NCI-H1694 (cell line): ENCODE measurements at places on chromosomes 6 and 20.

DNA sequence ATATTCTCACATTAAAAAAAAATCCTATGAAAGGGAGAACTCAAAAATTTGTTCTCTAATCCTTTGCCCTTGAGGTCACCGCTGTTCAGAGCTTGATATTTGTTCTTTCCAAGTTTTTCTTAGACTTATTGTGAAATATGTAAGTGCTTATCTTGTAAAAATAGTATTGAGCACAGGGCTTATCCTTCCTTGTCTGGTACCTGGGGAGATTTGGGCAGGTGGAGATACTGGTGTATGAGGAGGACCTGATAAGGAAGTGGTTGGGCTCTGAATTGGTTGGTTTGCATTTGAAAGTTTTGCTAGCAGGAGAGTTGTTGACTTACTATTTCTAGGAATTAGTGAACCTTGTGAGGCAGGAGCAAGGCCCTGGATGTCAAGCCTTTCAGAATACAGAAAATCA lies 28.9 kb upstream of the ANKEF1 start:
- no peak for DNase-seq

DNA sequence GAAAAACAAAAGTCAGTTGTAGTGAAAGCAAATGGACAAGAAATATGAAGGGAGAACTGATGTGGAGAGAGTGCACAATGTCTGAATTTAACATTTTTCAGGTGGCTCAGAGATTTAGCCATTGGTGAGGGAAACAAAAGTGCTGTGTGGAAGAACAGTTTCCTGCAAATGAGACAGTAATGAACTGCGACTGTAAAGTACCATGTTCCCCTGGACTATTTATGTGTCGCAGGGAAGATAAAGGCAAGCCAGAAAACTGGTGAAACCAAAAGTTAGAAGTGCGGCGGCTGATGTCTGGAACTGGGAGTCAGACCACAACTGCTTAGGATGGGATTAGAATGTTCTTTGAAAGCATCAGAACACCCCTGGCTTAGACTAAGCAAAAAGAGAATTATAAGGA lies 905.1 kb upstream of the MAN1A1 start:
- DNase-seq, result no peak

- peak; percentile 93 for DNase-seq
Observed at GRCh38 chr20:49381558-49382493, 100.6 kb downstream of the KCNB1 start.

DNA sequence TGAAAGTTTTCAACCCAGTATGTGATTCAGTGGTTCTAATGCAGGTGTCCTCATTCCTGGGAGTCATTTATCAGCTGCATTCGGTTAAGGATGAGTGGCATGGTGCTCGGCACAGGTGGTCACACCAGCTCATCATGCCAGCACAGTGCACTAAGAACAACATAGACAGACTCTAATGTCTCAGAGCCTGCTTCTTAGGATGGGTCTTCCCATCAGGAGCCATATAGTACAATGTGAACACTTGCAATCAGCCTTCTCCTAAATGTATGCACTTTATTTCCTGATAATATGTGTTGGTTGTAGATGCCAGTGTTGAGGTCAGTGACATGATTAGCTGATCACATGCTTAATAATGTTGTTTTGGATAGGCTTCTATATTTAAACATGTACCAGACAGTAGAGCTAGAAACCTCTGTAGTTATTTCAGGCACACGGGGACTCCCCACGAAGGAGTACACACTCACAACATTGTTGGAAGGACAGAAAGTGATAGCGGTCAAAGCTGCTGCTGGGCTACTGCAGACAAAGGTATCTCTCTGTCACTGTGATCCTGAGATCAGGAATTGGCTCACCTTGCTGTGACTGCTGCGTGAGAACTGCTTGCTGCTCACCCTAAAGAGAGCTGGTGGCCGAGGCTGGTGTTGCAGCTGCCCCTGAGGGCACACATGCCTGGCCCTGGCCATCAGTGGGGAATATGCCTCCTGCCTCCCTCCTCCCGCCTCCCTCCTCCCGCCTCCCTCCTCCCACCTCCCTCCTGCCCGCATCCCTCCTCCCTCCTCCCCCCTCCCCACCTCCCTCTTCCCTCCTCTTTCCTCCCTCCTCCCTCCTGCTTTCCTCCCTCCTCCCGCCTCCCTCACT lies 195.4 kb downstream of the SMOC2 start:
- no peak for DNase-seq

DNA sequence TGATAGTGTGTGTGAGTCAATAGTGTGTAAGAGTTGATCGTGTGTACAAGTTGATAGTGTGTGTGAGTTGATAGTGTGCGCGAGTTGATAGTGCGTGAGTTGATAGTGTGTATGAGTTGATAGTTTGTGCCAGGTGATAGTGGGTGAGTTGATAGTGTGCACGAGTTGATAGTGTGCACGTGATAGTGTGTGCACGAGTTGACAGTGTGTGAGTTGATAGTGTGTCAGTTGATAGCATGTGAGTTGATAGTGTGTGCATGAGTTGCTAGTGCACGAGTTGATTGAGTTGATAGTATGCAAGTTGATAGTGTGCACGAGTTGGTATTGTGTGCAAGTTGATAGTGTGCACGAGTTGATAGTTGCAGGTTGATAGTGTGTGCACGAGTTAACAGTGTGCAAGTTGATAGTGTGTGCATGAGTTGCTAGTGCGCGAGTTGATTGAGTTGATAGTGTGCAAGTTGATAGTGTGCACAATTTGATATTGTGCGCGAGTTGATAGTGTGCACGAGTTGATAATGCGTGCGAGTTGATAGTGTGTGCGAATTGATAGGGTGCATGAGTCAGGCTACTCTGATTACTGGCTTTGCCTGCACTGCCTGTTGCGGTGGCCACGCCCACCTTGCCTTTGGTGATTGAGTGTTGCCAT lies 35.8 kb upstream of the IYD start:
- no peak for DNase-seq

DNA sequence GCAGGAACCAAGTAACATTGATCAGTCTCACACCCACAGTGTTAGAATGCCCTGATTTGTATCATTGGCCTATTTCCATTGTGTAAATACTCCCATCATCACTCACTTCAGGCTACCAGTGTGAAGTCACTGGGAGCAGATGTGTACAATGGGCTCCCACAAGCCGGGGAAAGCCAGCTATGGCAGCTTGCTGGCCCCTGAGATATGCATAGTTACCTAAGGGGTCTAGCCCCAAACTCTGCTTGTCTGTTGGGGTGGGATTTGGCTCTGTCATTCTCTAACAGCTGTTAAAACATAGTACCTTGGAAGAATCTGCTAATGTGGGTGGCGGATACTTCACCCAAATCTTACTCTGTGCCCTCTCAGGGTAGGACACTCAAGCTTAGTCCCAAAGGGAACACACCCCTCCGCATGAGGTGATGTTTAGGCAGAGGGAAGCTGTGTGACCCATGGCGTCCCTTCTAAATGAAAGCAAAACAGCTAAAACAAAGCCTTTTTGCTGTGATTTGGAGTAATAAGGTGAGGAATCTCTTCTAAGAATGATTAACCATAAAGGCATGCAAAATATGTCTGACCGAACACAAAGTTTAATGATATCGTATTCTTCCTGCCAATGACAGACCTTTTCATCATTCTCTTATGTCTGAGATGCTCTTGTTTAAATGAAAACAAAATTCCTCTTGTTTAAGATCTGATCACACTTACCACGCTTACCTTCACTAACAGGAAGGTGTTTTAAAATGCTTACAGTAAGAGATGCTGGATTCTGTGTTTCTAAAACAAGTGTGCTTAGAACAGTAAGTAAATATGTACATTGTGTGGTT lies 45.9 kb upstream of the PXDC1 start:
- no peak for DNase-seq

- no peak for DNase-seq
Observed at GRCh38 chr6:11761744-11762620, 16.6 kb downstream of the ADTRP start.

DNA sequence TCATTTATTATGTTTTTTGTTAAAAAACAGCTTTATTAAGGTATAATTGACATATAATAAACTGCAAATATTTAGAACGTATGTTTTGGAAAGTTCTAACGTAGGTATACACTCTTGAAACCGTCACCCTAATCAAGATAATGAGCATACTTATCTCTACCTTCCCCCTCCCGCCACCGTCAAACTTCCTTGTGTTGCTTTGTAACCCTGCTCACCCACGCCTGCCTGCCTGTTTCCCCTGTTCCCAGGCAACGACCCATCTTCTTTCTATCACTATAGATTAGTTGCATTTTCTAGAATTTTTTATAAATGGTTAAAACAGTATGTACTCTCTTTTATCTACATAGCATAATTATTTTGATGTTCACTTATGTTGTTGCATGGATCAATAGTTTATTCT lies 33.5 kb upstream of the GCLC start:
- DNase-seq, result no peak

DNA sequence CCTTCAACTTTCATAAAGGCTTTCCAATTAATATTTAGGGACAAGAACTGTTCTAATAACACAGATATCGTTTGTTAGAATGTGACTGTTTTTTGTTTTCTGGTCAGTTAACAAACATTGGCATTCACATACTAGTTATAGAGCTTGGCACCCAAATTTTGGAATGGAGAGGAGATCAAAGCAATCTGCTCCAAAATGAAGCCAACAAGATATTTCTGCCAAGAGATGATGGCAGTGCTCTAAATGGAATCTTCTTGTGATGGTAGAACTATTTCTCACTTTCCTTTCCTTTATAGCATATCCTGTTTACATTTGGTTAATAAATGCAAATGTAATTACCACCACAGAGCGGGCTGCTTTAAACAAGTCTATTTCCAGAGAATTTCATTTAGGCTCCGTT lies 208.3 kb upstream of the RIMS1 start:
- no peak for DNase-seq

DNA sequence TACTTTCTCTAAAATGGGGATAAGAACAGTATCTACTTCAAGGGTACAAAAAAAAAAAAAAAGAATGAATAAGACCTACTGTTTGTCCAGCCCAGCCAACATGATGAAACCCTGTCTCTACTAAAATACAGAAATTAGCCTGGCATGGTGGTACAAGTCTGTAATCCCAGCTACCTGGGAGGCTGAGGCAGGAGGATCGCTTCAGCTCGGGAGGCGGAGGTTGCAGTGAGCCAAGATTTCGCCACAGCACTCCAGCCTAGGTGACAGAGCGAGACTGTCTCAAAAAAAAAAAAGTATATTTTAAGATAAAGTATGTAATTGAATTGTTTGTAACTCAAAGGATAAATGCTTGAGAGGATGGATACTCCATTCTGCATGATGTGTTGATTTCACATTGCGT lies 2.0 kb downstream of the BLTP3A start:
- DNase-seq, result no peak

GRCh38 chr20:21302664-21303060 lies 469 bp upstream of the XRN2 start:
- DNase-seq, result no peak

- no peak for DNase-seq
Observed at GRCh38 chr6:149342525-149342924, 25.0 kb downstream of the TAB2 start.

DNA sequence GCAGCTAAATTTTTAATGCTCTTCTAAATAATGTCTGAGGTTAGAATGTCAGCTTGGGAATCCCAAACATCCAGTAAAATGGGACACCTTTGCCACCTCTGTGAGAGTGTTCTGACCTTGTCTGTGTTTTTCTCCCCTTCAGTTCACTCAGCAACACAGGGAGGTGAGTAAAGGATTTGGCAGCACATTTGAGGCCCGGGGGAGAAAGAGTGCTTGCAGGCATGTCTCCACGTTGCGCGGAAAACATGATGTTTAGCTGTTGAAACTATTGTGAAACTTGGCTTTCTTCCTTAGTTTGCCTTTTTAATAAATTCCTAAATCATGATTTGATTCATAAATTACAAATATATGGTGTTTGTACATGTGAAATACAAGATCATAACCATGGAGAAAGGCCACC lies 707.8 kb upstream of the FLRT3 start:
- no peak for DNase-seq

- no peak for DNase-seq
Observed at GRCh38 chr20:24027229-24027628, 38.6 kb upstream of the GGTLC1 start.

DNA sequence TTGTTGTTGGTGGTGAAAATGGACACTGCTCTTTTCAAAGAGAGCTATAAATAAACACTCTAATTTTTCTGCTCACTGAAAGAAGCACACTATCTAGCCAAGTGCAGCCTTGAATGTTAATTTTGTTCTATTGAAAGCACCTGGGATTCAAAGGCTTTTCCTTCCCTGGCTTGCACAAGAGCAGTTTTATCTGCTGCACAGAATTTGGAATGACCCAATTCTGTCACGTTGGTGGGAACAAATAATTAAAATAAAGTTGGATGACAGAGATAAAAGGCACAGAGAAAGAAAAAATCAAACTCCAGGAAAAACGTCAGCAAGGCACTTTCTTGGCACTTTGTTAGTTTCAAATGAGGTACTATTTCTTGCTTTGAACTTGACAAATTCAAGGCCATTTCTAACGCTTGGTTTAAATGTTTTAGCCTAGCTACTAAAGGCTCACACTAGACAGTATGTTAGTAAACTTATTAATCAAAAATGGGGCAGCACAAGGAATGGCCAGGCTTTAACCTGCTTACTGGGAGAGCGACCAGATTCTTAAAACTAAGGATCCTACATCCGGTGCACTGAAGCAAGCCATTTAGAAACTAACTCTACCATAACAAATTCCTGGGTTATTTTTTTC lies 145.5 kb upstream of the ARG1 start:
- no peak for DNase-seq

- no peak for DNase-seq
Observed at GRCh38 chr20:47233333-47234188, 122.9 kb downstream of the ZMYND8 start.

GRCh38 chr6:139029470-139030227 lies 1.1 kb downstream of the ABRACL start:
- no peak for DNase-seq

DNA sequence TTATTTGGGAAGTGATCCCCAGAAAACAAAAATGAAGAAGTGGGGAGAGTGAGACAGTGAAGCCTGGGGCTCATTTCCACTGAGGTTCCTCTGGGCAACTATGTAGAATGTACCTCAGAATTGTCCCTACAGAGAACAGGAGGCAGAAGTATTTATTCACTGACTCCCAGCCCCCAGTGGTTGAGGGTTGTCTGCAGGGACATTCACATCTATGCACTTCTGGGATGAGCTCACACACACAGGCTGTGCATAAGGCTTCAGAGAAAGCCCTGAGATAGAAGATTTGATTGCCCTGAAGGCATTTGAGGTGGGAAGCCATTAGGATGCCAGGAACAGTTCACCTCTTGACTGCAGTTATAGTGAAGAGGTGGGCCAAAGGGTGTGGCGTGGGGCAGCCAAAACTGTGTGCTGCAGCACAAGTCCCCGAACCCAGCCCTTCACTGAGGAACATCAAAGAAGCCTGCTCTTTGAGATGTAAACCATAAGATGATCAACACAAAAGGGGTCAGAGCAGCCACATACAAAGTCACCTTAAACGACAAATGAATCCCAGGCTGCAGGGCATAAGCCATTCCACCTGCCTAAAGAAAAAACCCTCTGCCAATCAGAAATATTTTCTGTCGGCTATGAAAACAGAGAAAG lies 853.8 kb upstream of the FLRT3 start:
- DNase-seq, result no peak
